ENCODE measurements at places on chromosomes 13 and 19. TPM values are rescaled to one million over a fixed set of nuclear protein-coding genes. Genes with fewer than 3 reads are reported as not detected.

The KIR2DL1 gene
- total RNA-seq: not detected

The VWA8 gene
- 44.9 TPM for total RNA-seq

The NFIC gene
- 63.5 TPM for total RNA-seq

The GEMIN7 gene
- 17.5 TPM for total RNA-seq

The KANK2 gene
- 190 TPM for total RNA-seq

The SPINT2 gene
- 64.4 TPM for total RNA-seq

The SYCN gene
- not detected for total RNA-seq

The ZNF570 gene
- 19.8 TPM for total RNA-seq

The ZNF229 gene
- total RNA-seq: 17.2 TPM

The PABPC3 gene
- total RNA-seq: 0.16 TPM

The LIM2 gene
- total RNA-seq: 168 TPM

The GSX1 gene
- not detected for total RNA-seq

The RDH8 gene
- not detected for total RNA-seq

The KRTDAP gene
- not detected for total RNA-seq

The RGS9BP gene
- total RNA-seq: 7.4 TPM

The ERICH6B gene
- total RNA-seq: not detected

The GPC5 gene
- total RNA-seq: 31.8 TPM

The GPI gene
- 213 TPM for total RNA-seq

The CDC42EP5 gene
- total RNA-seq: 16.4 TPM

The RFX1 gene
- total RNA-seq: 10.4 TPM

The KLK15 gene
- not detected for total RNA-seq
